ENCODE measurements at places on chromosomes 1 and 21.
A peak's percentile ranks its signal among the peaks of the same experiment; 100 is the strongest.

DNA sequence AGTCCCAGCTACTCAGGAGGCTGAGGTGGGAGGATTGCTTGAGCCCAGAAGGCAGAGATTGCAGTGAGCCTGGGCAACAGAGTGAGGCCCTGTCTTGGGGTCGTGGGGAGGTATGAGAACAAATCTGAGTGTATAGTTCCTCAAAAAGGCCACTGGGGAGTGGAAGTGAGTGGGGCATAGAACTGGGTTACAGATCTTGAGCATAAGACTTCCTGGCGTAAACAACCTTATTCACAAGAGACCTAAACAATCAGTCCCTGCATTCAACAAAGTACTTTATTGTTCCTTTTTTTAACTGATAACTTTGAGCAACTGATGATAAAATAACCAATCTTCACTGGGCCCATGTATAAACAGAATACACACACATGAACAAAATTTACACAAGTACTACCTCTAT, 72.7 kb upstream of the MUTYH start:
- no peak for DNase-seq

- peak; percentile 39 for DNase-seq
These were observed 650 bp downstream of the VANGL1 start for GRCh38 chr1:115642168-115643072.

- DNase-seq: no peak
These were observed 22.5 kb downstream of the CHD5 start for GRCh38 chr1:6157528-6158174.

GRCh38 chr1:39958403-39959200, 3.7 kb downstream of the MFSD2A start:
- DNase-seq: no peak

GRCh38 chr1:115888976-115889375, 48.0 kb upstream of the NHLH2 start:
- no peak for DNase-seq

GRCh38 chr1:47216278-47217059, 15.6 kb downstream of the TAL1 start:
- no peak for DNase-seq

DNA sequence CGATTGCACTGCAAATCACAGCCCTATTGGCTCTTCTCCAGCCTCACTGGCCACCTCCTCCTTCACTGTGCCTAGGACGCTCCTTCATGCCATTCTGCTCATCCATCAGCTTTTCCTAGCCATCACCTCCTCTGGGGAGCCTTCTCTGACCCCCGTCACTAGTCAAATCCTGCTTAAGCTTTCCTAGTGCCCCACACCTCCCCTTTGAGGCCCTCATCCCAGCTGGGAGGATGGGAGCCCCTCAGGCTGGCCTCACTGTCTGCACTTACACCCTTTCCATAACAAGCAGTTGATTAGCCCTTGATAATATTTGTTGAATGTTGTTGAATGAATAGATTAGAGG, 50.7 kb downstream of the KLHDC7A start:
- no peak for DNase-seq

DNA sequence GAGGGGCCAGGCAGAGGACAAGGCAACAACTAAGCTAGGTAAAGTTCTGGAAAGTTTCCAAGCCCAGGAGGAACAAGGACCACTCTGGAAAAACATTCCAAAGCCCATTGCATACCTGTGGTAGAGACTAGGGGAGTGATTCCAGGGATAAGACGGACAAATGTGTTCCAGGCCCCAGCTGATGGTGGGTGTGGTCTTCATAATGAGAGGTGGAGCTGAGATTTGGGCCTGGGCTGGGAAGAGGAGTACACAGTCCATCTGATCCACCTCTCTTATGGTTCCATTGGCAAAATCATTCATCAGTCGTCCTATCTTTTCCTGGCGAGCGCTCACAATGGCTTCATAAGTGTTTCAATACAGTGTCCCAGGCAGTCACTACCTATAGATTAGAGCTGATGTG, 4.5 kb downstream of the KLHDC7A start:
- no peak for DNase-seq

GRCh38 chr21:38938343-38938742, 132.6 kb downstream of the ETS2 start:
- no peak for DNase-seq

GRCh38 chr1:19067912-19068638, 111.6 kb upstream of the IFFO2 start:
- DNase-seq: no peak

- DNase-seq: no peak
These were observed 7.7 kb downstream of the IGSF8 start for GRCh38 chr1:160090760-160091159.

GRCh38 chr1:19426294-19427086, 58.8 kb downstream of the CAPZB start:
- no peak for DNase-seq

DNA sequence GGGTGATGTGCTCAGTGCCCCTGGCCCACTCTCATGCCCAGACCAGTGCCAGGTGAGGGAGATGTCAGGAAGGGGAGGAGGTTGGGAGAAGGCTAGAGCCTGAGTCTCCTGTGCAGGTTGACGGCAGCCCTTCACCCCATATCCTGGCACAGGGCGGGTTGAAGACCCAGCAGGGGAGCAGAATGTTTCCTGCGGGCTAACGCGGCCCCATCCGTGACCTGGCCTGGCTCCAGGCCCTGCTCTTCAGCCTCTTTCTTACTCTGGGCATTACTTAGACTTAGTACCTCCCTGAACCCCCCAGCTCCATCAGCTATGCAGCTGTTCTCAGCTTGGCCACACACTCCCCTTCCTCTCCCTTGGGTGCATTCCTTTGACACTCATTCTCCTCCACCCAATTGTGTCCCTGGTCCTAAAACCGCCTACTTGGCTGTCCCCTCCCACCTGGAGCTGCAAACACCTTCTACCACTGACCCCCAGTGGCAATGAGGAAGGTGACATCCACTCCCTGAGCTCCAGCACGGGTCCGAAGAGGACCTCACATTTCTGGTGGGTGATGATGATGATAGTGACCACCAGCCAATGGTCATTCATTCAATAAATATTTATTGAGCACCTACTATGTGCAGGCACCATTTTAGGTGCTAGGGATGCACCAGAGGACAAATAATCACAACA, 179.0 kb downstream of the PTPRU start:
- DNase-seq: no peak

GRCh38 chr1:160226623-160227022, 21.4 kb downstream of the PEA15 start:
- DNase-seq: no peak

DNA sequence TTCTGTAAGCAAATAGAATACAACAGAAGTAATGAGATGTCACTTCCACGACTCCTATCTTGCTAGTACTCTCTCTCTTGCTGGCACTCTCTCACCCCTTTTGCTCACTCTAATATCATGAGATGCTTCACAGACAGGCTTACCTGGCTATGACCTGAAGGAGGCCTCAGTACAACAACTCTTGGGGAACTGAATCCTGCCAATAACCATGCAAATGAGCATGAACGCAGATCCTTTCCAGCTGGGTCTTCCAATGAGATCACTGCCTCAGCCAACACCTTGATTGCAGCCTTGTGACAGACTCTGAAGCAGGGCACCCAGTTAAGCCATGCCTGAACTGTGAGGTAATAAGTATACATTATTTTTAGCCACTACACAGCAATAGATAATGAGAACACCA, 53.1 kb upstream of the ADAR start:
- DNase-seq: no peak

GRCh38 chr1:178075333-178075732, 18.6 kb upstream of the RASAL2 start:
- DNase-seq: no peak

DNA sequence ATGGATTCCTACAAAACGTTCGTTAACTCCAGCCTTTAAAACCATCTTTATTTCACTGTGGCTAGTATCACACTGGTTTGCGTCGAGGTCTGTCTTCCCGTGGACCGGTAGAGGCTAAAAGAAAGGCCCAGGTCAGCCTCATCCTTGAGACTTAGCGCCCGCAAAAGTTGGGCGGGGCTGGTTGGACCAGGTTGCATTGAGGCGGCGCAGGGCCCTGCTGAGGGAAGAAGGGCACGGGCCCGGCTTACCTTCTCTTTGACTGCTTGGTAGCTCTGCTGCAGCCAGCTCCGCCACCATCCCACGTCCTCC, 455 bp downstream of the BSDC1 start:
- DNase-seq: no peak

DNA sequence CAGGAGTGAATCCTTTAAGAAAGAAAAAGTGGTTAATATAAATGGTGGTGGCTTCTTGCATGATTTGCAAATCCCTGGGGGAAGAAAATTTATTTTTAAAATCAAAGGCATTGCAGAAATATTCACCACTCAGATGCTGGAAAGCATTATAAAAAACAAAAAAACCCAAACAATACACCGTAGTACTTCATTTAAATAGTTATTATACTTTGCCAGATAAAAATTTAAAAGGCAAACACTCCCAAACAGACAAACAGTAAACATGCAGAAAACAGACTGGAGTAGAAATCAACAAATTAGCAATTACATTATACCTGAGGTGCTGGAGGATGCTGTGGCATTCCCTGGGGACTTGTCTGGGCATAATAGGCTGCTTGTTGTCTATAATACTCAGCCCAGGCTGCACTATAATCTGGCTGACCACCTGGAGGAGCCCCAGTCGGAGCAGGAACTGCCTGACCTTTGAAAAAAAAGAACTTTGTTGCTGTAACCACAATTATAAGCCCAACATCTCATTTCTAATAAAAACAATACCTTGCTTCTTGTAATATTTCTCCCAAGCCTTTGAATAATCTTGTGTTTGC, 29.9 kb downstream of the FUBP1 start:
- DNase-seq: no peak

- no peak for DNase-seq
These were observed 110.1 kb upstream of the VAV3 start for GRCh38 chr1:108075055-108075454.

DNA sequence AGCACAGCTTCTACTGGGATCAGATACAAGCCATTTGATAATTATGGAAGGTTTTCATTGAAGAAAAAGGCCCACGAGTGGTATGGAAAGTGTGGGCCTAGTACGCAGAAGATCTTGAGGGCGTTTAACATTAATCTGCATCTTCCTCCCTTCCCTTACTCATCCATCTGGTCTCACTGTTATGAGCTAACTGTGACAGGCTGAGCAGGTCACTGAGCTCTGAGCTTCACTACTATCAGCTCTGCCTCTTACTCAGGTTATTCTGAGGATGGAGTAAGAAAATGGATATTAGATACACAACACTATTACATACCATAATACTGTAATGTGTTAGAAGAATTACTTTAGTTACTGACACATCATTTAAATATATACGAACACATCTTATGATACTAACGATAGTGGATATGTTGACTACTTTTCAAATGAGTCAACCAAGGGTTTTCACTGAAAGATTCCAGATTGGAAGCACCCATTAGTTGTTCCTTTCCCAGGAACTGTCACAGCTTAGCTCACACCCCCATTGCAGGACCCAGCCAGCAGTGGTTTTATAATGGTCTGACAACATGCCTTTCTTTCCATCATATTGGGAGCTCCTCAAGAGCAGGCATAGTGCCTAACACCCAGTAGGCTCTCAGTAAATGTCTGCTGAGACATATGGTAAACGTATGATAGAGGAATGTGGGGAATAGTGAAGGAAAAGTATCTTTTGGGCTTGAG, 97.8 kb upstream of the C8B start:
- DNase-seq: no peak

DNA sequence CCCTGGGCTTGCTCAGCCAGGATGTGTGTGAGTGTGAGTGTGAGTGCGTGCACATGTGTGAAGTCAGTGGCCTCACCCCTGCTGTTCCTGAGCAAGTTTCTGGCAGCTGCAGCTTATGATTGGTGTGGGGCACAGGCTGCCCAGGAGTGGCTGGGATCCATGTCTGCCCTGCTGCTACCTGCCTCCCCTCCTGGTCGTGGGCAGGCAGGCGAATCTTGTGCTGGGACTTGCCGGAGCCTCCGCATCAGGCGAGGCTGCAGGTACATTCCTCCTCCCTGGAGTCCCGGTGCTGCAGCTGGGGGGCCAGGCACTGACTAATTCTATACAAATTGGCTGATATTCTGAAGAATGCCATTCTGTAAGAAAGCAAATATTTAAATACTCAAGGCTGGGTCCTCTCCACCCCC, 85.6 kb upstream of the WNT4 start:
- DNase-seq: no peak

DNA sequence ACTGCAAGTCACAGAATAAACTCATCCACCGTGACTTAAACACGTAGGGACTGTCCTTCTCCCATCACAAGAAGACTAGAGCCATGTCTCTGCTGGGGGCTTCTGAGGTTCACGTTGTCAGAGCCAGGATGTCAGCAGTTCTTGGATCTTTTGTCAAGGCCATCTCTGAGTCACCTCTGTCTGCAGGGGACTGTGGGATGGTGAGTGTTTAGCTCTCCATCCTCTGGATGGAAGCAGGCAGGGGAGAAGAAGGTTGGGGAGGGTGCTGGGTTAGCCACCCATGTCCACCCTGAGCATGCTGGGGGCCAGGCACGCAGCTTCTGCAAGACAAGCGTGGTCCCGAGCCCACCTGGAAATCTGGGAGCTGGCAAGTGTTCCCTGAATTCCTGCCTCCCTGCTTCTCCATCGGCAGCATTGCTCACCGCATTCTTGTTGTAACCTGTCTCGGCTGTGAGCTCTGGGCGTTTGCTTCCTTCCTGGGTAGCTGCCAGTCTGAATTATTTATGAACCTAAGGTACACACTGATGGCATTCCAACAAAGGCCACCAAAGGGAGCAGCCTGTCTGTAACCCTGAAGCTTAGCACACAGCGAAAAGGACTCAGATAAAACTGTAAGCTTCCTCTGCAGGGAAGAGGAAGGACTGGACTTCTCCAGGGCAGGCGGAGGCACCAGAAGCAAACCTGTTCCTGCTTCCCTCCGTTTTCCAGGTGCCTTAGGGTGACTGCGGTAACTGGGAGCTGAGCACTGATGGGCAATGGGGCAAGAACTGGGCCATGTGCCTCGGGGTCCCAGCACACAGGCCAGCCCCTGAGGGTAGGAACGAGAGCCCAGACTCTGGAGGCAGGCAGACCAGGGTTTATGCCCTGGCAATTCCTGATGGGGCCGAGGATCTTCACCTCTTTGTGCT, 88.6 kb downstream of the RIPK4 start:
- DNase-seq: no peak

- no peak for DNase-seq
These were observed 18.7 kb upstream of the RAP1A start for GRCh38 chr1:111600886-111601386.

- no peak for DNase-seq
These were observed 2.1 kb downstream of the TTC22 start for GRCh38 chr1:54798769-54799641.

DNA sequence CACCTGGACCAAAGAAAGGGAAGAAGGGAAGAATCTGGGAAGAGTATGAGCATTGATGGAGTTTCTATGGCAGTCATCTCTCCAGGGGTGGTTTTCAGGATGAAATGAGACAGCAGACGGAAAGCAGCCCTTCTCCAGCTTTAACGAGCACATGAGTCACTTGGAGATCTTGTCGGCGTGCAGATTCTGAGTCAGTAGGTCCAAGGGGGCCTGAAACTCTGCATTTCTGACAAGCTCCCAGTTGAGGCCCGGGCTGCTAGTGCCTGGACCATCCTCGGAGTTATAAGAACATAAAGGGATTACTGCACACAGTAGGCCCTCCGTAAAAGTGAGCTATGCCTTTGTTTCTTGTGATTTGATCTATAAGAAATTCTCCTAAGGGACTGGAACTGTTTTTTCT, 17.6 kb downstream of the HSPG2 start:
- DNase-seq: no peak

Data from GM18507 (cell line).